Prostate gland (tissue), 2 donors: ENCODE measurements at places on chromosomes 12 and 14.

DNA sequence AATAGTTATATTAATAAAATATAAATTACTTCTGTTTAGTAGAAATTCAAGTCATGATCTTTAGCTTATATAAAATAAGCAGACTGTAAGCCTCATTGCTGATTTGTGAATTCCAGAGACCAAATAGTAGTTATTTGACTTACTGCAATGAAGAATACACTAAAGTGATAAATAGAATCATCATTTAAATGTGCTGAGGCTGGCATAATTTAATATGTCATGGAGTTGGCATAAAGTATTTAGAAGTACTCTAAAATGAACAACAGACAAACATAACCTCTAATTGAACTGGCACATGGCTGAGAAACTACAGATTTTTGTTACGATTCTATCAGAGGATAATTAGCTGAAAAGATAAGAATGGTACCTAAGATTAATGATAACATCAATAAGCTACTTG lies 45.7 kb upstream of the TRHDE start:
- no peak for DNase-seq

- DNase-seq, result peak; percentile 63
Observed at GRCh38 chr12:116708826-116709756, 28.8 kb downstream of the SPRING1 start.

DNA sequence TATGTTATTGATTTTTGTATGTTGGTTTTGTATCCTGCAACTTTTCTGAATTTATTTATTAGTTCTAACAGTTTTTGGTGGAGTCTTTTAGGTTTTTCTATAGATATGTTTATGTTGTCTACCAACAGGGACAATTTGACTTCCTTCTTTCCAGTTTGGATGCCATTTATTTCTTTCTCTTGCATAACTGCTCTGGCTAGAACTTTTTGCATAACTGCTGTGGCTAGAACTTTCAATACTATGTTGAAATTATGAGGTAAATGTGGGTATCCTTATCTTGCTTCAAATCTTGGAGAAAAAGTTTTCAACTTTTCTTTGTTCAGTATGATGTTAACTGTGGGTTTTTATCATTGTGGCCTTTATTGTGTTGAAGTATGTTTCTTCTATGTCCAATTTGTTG lies 39.9 kb upstream of the PLBD1 start:
- no peak for DNase-seq

- DNase-seq, result no peak
Observed at GRCh38 chr14:103510724-103511693, 11.6 kb downstream of the CKB start.

DNA sequence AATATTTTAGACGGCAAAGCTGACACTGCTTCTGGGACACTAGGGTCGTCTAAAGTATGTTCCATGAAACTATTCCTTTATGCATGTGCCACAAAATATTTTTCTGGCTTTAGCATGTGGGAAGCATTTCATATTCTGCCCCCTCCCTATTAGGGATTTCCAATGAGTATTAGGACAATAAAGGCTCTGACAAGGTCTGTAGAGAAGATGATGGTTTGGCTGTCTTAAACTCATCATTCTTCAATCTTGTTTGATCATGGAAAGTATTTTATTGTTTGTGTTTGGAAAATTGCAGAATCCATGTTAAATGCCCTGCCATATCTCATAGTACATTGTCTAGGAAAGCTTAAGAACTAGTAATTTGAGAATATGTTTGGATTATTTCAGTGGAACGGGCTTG lies 22.8 kb downstream of the SERPINA1 start:
- DNase-seq, result no peak

- DNase-seq, result no peak
Observed at GRCh38 chr12:6998715-6999451, 19.4 kb downstream of the LPCAT3 start.

GRCh38 chr12:88432531-88433490 lies 147.5 kb downstream of the KITLG start:
- DNase-seq, result no peak

GRCh38 chr12:40618636-40619035 lies 73.6 kb upstream of the CNTN1 start:
- no peak for DNase-seq

- DNase-seq, result no peak
Observed at GRCh38 chr14:92093320-92093719, 13.1 kb downstream of the ATXN3 start.

DNA sequence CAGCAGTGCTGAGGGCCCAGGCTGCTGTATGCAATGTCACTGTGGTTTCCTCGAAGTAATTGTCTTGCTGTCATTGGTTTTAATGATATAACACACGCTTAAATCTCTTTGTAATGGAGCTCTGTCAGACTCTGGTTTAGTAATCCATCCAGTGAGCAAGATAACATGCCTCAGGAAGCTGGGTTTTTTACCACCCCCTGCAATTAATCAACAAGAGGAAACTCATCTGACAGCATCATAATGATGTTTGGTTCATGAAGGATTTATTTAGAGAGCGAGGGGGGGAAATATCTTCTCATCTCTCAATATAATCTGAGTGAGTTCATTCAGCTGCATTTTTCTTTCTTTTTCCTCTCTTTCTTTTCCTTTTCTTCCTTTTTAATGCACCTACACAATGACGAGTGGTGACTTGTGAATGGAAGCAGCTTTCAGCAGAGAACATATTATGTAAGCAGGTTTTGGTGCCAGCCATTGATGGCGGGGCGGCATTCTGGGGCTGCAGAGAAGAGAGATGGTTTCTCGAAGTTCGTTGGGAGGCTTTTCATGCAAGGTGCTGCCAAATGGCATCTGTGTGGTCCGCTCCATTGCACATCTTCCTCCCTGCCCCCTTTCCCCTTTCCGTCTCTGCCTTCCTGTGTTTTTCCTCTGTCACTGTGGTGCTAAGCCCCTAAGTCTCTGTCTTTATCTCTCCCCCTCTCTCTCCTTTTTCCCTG lies 6.7 kb downstream of the RPH3A start:
- DNase-seq, result no peak

DNA sequence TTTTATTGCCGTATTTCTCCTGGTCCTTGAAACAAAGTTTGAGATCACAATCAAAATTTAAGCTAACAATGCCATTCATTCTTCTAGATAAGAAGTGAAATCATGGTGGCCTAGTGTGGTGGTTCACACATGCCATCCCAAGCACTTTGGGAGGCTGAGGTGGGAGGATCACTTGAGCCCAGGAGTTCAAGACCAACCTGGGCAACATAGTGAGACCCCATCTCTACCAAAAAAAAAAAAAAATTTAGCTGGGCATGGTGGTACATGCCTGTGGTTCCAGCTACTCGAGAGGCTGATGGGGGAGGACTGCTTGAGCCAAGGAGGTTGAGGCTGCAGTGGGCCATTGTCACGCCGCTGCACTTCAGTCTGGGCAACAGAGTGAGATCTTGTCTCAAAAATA lies 24.2 kb downstream of the GDF11 start:
- no peak for DNase-seq

GRCh38 chr12:26028953-26029735 lies 70.7 kb downstream of the RASSF8 start:
- peak; percentile 42 for DNase-seq

- no peak for DNase-seq
Observed at GRCh38 chr14:34364201-34364600, 97.8 kb downstream of the SPTSSA start.

DNA sequence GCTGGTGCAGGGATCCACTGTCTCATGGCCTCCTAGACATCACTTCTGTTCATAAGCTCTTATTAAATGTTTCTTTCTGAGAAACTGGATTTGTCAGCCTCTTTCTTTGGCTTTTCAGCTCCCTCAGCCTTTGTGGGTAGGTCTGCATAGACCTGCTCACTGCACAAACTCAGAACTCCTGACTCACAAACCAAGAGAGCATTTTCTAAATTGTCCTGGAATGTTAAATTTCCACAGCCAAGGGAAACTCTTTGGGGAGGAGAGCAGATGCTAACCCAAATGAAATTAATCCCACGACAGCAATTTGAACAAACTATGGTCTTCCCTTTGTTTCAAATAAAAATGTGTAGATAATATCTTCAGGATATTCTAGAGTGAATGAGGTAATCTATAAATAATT lies 19.5 kb upstream of the CERS5 start:
- no peak for DNase-seq

GRCh38 chr12:90908465-90908864 lies 46.5 kb downstream of the CCER1 start:
- DNase-seq, result no peak

GRCh38 chr14:105290621-105291346 lies 10.0 kb downstream of the BRF1 start:
- DNase-seq, result no peak

GRCh38 chr12:104653730-104654664 lies 197.2 kb downstream of the CHST11 start:
- DNase-seq, result no peak

DNA sequence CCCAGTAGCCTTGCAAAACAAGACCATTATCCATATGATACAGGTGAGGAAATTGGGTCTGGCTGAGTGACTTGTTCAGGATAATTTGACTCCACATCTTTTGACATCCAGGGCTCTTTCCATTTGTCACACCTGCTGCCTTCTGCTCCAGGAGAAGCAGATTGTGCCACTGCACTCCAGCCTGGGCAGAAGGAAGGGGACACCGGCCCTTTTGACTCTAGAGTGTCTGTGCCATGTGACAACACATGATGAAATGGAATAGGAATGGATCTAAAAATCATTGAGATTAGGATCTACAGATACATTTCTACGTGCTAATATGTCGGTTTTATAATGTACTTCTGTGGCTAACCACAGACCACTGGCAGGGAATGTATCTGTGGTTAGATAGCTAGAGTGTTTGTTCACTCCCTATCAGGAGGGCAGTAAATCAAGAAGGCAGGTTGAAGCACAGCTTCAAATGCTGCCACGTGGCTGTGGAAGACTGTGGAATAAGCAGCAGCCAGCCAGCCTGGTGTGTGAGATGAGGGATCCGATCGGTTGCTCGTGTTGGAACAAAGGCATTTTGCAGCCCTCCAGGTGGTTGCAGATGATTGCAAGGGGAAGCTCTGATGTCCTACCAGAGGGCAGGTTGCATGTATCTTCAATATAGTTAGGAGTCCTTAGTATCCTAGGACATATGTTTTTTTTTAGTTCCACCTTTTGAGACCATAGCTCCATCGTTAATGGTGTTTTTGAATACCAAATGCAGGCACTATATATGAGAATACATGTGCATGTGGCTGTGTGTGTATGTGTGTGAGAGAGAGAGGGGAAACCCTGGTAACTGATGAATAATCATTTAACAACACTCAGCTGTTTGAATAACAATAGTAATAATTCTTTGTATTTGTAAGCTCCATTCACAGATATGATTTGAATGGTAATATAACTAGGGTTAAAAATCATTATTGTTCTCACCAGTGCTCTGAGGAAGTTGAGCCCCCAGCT lies 28.6 kb downstream of the EML1 start:
- DNase-seq, result no peak

DNA sequence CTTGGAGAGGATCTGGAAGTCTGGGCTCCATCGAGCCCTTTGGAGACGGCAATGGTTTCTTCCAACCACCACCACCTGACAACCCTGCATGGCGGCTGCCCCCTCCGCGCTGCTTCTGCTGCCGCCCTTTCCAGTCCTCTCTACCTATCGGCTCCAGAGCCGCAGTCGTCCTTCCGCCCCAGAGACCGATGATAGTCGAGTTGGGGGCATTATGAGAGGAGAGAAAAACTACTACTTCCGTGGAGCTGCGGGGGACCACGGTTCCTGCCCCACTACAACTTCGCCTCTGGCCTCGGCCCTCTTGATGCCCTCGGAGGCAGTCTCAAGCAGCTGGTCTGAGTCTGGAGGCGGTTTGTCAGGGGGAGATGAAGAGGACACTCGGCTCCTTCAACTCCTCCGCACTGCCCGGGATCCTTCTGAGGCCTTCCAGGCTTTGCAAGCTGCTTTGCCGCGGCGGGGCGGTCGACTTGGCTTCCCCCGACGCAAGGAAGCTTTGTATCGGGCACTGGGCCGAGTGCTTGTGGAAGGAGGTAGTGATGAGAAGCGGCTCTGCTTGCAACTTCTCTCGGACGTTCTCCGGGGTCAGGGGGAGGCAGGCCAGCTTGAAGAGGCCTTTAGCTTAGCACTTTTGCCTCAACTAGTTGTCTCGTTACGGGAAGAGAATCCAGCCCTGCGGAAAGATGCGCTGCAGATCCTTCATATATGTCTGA lies 499 bp downstream of the TOGARAM1 start:
- peak; percentile 29 for DNase-seq

- DNase-seq, result no peak
Observed at GRCh38 chr12:114697741-114698565, 14.0 kb upstream of the TBX3 start.

- peak; percentile 40 for DNase-seq
Observed at GRCh38 chr12:22312336-22312735, 22.2 kb downstream of the ST8SIA1 start.

GRCh38 chr14:24885410-24885913 lies 164.5 kb downstream of the STXBP6 start:
- DNase-seq, result no peak

- DNase-seq, result no peak
Observed at GRCh38 chr14:34120185-34120977, 169.5 kb upstream of the EGLN3 start.
